Activated CD4-positive, alpha-beta memory T cell treated with anti-CD3 and anti-CD28 coated beads, Interleukin-2, amount 10 ng/mL, durations not matched to agents 7 days and 5 days (primary cell): ENCODE measurements at places on chromosomes 11 and 22.

GRCh38 chr11:116869610-116870009 is 32.2 kb upstream of the APOA1 start:
- no peak for DNase-seq

DNA sequence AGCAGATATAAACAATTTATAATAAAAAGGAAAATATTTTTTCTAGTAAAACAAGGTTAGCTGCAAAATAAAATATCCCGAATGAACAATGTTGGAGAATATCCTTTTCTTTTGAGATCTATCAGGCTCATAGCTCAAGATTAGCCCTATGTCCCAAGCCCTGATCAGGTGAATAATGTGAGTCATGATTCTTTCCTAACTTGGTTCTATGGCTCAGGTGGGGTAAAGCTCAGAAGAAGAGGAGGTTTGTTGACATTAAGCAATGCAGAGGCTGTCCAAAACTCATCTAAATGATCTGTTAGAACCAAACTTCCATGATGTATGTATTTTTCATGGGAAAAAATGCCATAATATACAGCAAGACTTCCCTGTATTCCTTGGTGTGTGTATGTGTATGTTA is 86.1 kb downstream of the TRIM44 start:
- DNase-seq = no peak

GRCh38 chr11:111960916-111961315 is 23.8 kb downstream of the DIXDC1 start:
- DNase-seq = no peak

- DNase-seq = no peak
Observed at GRCh38 chr11:74288161-74288560, 23.3 kb downstream of the P4HA3 start.

- DNase-seq = no peak
Observed at GRCh38 chr11:28142724-28143123, 34.5 kb downstream of the METTL15 start.

DNA sequence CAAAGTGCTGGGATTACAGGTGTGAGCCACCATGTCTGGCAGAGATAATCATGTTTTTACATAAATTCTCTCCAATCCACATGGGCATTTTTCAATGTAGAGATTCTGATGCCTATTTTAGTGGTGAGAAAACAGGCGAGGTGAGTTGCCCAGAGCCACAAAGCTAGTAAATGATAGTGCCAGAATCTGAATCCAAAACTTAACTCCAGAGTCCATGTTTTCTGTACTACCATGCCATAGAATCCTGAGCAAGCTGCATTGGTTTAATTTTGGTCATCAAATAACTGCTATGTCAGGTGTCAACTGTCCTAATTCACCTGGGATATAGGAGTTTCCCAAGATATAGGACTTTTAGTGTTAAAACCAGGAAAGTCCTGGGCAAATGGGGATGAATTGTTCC is 13.6 kb downstream of the NEFH start:
- no peak for DNase-seq
